ENCODE measurements at places on chromosomes 2 and 18.

DNA sequence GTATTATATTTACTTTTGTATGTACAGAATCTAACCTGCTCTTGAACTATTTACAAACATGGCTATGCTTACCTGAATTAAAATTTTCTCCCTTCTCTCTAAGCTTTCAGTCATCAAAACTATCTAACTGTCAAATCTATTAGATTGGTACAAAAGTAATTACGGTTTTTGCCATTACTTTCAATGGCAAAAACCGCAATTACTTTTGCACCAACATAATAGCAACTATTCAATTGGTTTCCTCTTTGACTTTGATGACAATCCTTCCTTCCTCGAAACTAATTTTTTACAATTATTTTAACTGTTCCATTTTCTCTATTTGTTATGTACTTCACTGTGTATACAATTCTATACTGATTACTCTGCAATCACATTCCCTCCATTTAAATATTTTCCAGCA lies 1019.4 kb upstream of the CDH2 start:
- no peak for DNase-seq

- DNase-seq: no peak
Measured at GRCh38 chr2:159009940-159010339, 41.5 kb downstream of the TANC1 start.

DNA sequence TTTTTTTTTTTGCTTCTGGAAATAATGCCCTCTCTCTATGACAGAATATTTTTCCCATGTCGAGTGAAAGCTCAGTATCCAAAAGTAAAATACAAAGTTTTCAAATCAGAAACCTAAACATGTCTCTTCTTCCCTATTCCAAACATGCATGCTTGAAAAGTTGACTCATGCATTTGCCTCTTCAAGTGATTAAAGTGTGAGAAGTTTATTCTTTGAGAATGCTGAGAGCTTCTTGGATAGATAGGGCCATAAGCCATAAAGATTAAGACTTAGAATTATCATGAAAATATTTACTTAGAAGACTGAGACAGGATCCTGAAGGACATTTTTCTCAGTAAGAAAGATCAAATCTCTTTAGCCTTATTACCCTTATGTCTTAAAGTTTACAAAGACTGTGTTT lies 98.6 kb upstream of the EPB41L5 start:
- DNase-seq: no peak

DNA sequence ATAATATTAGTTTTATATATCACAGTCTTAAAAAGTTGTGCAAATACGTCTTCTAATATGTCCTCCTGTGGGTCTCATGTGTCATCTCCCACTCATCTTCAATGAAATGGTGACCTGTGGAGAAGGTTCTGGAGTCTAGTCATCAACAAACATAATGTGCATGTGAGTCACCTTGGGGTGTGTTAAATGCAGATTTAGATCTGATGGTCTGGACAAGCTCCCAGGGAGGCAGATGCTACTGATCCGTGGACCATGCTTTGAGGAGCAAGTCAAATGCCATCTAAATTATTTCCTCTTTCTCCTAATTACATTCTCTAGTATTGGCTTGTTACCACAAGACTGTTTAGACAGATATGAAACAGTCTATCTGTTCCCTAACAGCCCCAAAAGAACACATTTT lies 210.9 kb downstream of the CD226 start:
- no peak for DNase-seq

DNA sequence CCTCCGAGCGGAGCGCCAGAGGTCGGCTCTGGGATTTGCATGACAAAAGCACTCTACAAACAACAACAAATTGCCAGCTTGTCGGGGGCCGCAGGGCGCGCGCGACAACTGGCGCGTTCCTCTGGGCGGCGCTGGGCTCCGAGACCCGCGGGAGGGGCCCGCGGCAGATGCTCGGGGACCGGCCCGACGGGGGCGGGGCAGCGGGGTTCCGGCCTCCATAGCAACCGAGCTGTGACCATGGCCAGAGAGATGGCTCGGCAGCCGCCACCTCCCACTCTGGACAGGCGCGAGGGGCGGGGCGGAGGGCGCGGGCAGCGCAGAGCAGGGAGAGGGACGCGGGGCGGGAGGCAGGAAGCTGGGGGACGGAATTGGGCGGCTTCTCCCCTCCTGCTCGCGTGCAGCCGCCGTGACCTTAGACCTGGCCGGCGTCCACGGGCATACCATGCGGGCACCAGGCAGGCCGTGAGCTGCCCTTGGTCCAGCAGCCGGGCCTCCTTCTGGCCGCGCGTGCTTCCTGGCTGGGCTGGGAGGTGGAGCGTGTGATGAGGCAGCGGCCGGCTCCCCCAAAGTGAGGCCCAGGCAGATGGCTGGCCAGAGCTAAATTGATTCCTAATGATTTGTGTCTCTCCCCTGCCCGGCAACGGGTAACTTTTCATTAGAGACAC lies 171.5 kb downstream of the CELF4 start:
- no peak for DNase-seq

Data from NK-92 treated with Interleukin-12 subunit alpha and Interleukin-12 subunit beta, amount 100 ng/mL, for 24 hours (cell line).